Right lobe of liver (tissue), 6 donors: ENCODE measurements at places on chromosomes 3 and 15. TPM values are rescaled to one million over a fixed set of nuclear protein-coding genes. Genes with fewer than 3 reads are reported as not detected.

The ECT2 gene
- 2.0 TPM for total RNA-seq

The NDUFAF3 gene
- total RNA-seq = 47.3 TPM

The CACNA1D gene
- total RNA-seq = 12.7 TPM

GRCh38 chr15:52101542-52102323 is 10.8 kb downstream of the BCL2L10 start:
- no peak overlapping the region for H3K27ac ChIP-seq
- no peaks in the 10 kb centered on the region for H3K36me3 ChIP-seq
- no peaks in the 10 kb centered on the region for H3K27me3 ChIP-seq

GRCh38 chr3:165837058-165837525 is at the start of gene BCHE:
TSS of gene BCHE (minus strand) at chr3:165837423. CDS start at chr3:165831033, 6,390 bp downstream.
- no peaks in the 10 kb centered on the region for H3K27me3 ChIP-seq
- H3K4me3 ChIP-seq = peak within 1 kb of the TSS; percentile 49
- no peaks in the 10 kb centered on the region for H3K36me3 ChIP-seq
- H3K4me1 ChIP-seq = no peaks in the 10 kb centered on the region

GRCh38 chr3:880371-880770 is 212.5 kb upstream of the CNTN6 start:
- H3K27ac ChIP-seq = no peak overlapping the region
- H3K27me3 ChIP-seq = no peaks in the 10 kb centered on the region
- no peaks in the 10 kb centered on the region for H3K36me3 ChIP-seq
- no peak overlapping the region for H3K4me3 ChIP-seq

DNA sequence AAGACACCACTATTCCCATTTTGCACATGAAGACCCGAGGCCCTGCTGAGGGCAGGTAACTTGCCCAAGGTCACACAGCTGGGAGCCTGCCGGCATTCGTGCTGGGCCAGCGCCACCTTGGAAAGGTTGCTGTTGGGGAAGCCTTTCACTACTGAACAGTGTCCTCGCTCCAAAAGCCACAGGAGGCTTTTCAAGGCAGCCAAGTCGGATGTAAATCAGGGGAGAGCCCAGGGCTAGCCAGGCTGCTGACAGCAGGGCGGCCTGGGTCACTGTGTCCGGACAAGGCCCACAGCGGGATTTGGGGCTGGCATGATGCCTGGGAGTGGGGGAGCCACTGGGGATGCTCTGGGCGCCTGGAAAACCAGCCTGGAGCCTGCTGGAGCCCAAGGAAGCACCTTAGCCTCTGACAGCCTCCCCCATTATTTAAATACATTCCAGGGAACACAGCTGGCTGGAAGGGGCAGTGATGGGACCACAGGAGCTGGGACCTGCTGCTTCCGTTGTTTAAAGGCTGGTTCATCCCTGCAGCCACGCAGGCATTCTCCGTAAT is 10.5 kb downstream of the SLC6A6 start:
- DNase-seq = no peak
- no peaks in the 10 kb centered on the region for H3K4me1 ChIP-seq
- H3K36me3 ChIP-seq = no peaks in the 10 kb centered on the region
- H3K27me3 ChIP-seq = no peaks in the 10 kb centered on the region
- no peak overlapping the region for H3K4me3 ChIP-seq

- H3K4me1 ChIP-seq = no peaks in the 10 kb centered on the region
- no peaks in the 10 kb centered on the region for H3K27me3 ChIP-seq
Observed at GRCh38 chr15:32991619-32992111, 202.8 kb downstream of the FMN1 start.

- H3K27ac ChIP-seq = no peak overlapping the region
- no peaks in the 10 kb centered on the region for H3K36me3 ChIP-seq
- no peaks in the 10 kb centered on the region for H3K4me1 ChIP-seq
Observed at GRCh38 chr3:118577055-118577777, 457.4 kb downstream of the IGSF11 start.

GRCh38 chr3:153349108-153349499 is 187.1 kb downstream of the RAP2B start:
- H3K4me1 ChIP-seq = no peaks in the 10 kb centered on the region
- no peak overlapping the region for H3K4me3 ChIP-seq
- H3K36me3 ChIP-seq = no peaks in the 10 kb centered on the region
- no peak overlapping the region for H3K27ac ChIP-seq
- DNase-seq = no peak
- H3K27me3 ChIP-seq = no peaks in the 10 kb centered on the region

- H3K36me3 ChIP-seq = no peaks in the 10 kb centered on the region
- no peaks in the 10 kb centered on the region for H3K4me1 ChIP-seq
- DNase-seq = no peak
Observed at GRCh38 chr3:149678351-149678950, 20.6 kb upstream of the WWTR1 start.

DNA sequence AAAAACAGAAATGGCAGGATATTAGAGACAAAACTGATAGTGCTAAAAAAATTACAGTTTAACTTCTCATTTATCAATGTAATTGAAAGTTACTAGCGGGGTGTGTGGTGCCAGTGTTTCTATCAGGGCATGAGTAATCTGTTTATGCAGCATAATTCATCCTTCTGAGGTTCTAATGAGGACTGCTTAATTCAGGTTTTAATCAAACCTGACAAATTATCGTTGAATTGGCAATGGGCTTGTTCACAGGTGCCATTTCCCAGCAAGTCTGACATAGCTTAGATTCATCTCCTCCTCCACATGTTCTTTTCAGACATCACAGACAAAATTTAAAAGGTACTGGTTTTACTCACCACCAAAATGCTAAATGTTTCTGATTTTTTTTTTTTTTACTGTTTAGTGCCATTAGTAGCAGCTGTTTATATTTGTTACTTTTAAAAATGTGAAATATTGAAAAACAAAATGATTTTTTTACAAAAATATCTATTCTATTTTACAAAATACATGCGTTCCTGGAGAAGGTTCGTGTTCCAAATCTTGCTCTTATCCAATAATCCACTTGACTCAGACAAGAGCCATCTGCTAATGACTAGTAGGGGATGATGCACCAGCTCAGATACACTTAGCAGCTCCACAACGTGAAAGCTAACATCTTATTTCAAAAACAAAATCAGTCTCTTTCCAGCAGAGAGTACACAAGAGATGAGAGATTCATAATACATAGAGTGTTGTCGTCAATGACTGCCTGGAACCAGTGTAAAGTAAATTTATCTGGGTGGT is 447.7 kb upstream of the DPPA4 start:
- H3K27me3 ChIP-seq = no peaks in the 10 kb centered on the region
- no peak overlapping the region for H3K27ac ChIP-seq
- no peak for DNase-seq
